ENCODE measurements at places on chromosomes 6 and 20. TPM values are rescaled to one million over a fixed set of nuclear protein-coding genes. Genes with fewer than 3 reads are reported as not detected.

The HTR1B gene
- 0.04 TPM for total RNA-seq

The CCN6 gene
- total RNA-seq: 0.09 TPM

The OPN5 gene
- total RNA-seq: 0.18 TPM

The SRMS gene
- total RNA-seq: not detected

The BPI gene
- 0.40 TPM for total RNA-seq

The LTA gene
- total RNA-seq: 0.04 TPM

The C6orf141 gene
- total RNA-seq: 1.7 TPM

The POU3F2 gene
- total RNA-seq: 0.13 TPM

The SAYSD1 gene
- total RNA-seq: 12.7 TPM

The TMC2 gene
- not detected for total RNA-seq

The FAM184A gene
- 7.0 TPM for total RNA-seq

The FOXA2 gene
- not detected for total RNA-seq

The LBP gene
- total RNA-seq: not detected

The SCUBE3 gene
- total RNA-seq: 0.40 TPM

The CRISP2 gene
- total RNA-seq: not detected

The MUC21 gene
- not detected for total RNA-seq

The DSP gene
- 1.4 TPM for total RNA-seq

The OTOR gene
- total RNA-seq: 0.35 TPM

The GHRH gene
- not detected for total RNA-seq

The C2 gene
- 3.7 TPM for total RNA-seq

The SIRPB2 gene
- 0.84 TPM for total RNA-seq

The ECT2L gene
- 0.09 TPM for total RNA-seq

The CD93 gene
- total RNA-seq: 67.5 TPM

The GNAS-AS1 gene
- total RNA-seq: 2.4 TPM

The RSPO4 gene
- total RNA-seq: not detected

The TEAD3 gene
- total RNA-seq: 20.6 TPM
